Activated naive CD8-positive, alpha-beta T cell treated with anti-CD3 and anti-CD28 coated beads, Interleukin-2, amount 50 U/mL, for 24 hours (primary cell): ENCODE measurements at places on chromosomes 3 and 15.

DNA sequence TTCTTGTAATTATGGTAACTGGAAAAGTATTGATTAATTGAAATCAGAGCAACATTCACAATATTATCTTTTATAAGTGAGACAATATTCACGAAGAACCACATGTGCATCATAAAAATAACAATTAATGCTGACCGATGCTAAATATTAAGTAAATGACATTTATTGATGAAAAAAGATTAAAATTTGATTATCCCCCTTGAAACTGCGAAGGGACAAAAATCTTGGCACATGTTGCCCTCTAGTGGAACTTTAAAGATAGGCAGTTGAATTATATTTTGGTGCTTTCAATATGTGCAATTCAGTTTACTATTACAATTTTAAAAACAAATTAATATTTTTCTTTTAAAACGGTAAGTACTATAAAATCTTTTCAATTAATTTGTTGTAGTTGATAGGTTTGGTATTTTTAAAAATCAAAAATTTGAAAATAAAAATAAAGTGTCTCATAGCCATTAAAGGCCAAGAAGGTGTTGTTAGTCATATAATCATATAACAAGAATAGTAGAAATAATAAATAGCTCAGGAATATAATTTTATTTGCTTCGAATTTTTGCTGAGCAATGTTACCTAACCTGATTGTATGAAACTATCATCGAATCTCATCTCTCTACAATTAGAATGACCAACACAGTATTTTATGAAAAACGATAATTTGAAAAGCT, 270.2 kb downstream of the ROBO1 start:
- no peak for DNase-seq

GRCh38 chr15:36414670-36415069, 164.8 kb upstream of the CDIN1 start:
- DNase-seq: no peak

DNA sequence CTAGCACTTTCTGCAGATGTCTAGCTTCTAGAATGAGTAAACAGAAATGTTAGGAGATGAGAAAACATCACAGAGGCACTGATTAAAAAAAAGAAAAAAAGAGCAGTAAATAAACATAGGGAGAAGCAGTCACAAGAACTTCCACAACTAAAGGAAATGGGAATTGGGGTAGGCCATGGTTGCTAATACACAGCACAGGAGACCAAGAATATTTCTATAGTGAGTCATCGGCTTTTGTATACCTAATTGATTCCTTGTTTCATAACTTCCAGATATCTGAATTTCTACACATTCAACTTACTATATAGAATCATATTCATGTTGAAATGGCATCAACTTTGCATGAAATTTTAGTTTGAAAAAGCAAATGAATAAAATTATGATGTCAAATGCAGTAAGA, 47.3 kb upstream of the TCF12 start:
- DNase-seq: no peak

- no peak for DNase-seq
Measured at GRCh38 chr3:25508901-25509300, 80.8 kb downstream of the RARB start.

DNA sequence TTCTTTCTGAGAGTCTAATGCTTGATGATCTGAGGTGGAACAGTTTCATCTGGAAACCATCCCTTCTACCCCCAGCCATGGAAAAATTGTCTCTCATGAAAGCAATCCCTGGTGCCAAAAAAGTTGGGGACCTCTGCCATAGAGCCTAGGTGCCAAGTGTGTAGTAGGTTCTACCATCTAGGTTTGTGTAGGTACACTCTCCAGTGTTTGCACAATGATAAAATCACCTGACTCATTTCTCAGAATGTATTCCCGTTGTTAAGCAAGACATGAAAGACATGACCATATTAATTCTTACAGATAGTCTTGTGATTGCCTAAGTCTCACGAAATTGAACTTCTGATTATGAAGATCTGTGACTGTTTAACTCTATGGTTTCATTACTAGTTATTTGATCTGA, 68.6 kb downstream of the KAT2B start:
- DNase-seq: no peak

DNA sequence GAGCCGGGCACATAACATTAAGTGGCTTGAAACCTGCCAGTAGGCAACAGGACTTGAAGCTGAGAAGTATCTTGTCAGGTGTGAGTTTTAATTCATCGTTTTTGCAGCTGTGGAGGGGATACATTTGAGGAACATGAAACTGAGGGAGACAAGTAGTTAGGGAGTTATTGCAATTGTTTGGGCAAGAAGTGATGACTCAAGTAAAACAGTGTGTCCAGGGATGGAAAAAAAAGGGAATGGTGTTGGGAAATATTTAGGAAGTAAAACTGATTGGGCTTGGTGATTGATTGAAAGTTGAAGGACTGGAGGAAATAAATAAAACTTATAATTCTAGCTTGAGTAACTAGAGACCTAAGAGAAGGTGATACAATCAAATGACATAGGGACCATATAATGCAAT, 85.5 kb downstream of the NCEH1 start:
- no peak for DNase-seq

GRCh38 chr15:29457729-29458128, 188.1 kb upstream of the NSMCE3 start:
- no peak for DNase-seq

DNA sequence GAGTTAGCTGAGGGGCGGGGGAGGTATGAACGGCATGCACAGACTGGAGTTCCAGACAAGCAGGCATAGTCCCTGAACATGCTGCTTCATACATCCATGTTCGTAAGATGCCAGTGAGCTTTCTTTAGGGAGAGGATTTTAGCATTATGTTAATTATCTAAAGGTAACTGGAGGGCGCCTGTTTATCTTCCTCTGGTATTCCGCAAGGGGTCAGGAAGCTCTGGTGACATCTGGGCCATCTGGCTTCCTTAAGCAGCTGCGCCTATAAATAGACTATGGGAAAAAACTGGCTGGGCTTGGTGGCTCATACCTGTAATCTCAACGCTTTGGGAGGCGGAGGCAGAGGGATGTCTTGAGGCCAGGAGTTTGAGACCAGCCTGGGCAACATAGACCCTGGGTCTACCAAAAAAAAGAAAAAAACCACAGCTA, 1.5 kb upstream of the FBXO22 start:
- DNase-seq: no peak

GRCh38 chr3:14889205-14889604, 58.2 kb upstream of the NR2C2 start:
- no peak for DNase-seq

GRCh38 chr3:197367081-197367780, 68.8 kb upstream of the DLG1 start:
- no peak for DNase-seq

- no peak for DNase-seq
Measured at GRCh38 chr3:14532691-14533456, 7.3 kb downstream of the GRIP2 start.

DNA sequence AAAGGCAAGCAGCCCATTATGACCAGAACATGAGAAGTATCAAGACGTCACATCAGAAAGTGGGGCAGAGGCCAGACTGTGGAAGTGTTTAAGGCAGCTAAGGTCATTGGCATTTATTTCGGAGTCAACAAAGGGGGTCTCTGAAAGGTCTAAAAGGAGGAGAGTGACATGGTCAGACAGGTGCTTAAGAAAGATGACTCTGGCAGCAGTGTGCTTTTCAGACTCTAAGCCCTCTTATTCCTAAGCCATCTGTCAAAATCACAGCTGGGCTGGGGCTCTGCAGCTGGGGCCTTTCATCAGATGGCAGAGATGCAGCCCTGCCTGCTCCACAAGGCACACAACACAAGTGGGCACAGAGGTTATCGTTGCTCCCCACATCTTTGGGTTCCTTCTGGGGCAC, 14.0 kb downstream of the FBXL22 start:
- DNase-seq: no peak

GRCh38 chr3:157204431-157204830, 44.5 kb upstream of the CCNL1 start:
- no peak for DNase-seq

DNA sequence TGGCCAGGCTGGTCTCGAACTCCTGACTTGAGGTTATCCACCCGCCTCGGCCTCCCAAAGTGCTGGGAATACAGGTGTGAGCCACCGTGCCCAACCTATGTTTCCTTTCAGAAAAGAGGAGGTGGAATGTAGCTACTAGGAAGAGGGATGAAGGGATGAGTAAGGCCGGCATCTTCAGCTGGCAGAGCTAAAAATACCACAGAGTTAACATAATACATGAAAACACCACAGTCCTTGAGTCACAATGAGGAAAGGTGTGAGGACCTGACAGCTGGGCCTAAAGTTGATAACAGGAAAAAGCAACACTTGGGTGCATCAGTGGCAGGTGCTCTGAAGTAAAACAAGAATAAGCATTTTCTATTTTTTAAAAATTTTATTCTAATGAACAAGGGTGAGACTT, 392.2 kb downstream of the DIPK2A start:
- DNase-seq: no peak

DNA sequence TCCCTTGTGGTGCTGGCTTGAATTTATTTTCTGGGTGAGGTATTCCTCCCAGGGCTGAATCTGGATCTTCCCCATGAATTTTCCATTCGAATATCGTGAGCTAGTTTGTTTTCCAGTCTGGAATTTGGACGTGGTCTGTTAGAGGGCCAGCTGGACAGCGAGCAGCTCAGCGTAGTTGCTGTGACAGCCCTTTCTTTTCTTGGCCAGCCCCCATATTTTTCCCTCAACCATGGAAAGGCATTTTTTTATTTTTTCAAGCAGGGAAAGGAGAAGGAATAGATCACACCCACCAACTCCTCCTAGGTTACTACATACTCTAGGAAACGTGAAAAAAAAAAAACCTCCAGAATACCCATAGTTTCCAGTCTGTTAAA, 152.0 kb downstream of the KLHL25 start:
- DNase-seq: no peak

- no peak for DNase-seq
Measured at GRCh38 chr3:4751502-4752101, 227.6 kb upstream of the BHLHE40 start.

- no peak for DNase-seq
Measured at GRCh38 chr3:98361289-98361688, 7.6 kb downstream of the OR5K4 start.

DNA sequence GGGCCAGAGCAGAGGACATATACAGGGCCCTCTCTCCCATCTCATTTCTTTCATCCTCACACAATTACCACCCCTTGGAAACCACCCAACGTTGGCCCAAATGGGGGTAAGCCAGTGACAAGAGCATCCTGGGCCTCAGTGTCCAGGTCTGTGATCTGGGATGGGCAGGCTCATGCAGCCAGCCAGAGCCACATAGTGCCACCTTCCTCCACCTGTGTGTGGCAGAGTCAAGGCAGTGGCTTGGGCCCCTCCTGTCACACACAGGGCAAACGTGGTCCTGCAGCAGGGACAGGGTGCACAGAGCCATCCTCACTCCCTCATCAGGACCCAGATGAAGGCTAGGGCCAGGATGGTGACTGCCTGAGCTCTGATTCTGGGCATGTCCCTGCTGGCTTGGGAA, 2.3 kb upstream of the MYL3 start:
- DNase-seq: no peak

DNA sequence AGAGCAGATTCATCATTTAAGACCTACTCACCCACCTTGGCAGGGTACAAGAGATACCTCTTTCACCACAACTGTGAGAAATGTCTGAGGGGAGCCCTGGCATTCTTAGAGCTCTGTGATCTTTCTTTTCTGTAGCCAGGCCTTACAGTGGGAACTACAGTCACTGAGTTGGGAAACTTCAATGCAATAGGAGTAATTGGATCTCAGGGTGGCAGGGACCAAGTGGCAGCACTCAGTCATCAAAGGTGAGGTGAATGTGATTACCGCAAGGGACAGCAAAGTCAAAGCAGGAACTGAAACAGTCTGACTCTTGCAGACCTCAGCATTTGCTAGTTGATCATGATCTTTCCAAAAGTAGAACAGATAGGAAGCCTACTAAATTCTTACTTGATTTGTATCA, 7.2 kb upstream of the MCF2L2 start:
- no peak for DNase-seq

DNA sequence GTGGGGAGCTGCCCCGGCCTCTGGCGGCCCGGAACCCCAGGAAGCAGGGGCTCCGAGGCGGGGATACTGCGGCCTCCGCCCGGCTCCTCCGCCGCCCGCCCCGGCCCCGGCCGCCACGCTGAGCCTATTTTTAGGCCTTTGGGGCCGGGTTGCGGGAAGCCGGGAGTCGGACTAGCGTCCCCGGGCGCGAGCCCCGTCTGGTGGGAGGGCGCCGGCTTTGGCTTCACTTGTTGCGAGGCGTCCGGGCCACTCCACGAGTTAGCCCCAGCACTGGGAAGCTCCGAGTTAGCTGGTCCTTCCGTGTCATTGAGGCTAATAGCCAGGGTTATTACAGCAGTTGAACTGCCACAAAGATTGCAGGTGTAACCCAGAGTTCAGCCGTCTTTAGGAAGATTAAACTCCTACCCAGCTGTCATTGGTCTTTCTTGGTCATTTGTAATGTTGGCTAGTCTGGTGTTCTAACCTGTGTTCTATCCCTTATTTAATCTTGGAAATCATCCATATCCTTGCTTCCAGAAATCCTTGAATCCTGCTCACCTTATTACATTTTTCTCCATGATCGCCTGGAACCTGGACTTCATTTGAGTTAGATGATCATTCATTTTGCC, 791 bp downstream of the GYG1 start:
- DNase-seq: peak; percentile 47

DNA sequence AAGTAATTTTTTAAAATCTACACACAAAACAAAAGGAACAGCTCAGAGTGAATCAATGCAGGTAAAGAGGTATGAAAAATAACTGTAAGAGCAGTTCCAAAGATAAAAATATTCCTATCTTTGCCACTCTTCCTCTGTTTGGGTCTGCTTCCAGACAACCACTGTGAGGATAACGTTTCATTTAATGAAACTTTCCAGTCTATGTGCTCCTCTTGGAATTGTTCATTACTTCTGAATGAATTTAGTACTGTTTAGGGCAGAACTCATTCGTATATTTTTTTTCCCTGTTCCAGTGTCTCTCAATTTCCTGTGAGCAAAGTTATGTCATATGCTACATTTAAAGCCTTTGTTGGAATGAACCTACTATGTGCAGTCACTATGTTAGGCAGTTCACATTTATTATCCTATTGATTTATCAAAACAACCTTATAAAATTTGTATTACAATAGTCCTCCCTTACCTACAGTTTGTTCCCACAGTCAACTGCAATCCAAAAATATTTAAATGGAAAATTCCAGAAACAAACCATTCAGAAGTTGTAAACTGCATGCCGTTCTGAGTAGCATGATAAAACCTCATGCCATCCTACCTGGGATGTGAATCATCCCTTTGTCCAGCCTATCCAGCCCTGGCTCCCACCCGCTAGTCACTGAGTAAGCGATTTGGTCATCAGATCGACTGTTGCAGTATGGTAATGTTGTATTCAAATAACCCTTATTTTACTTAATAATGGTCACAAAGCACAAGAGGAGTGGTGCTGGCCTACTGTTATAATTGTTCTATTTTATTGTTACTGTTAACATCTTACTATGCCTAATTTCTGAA, 98.1 kb downstream of the TMCC1 start:
- DNase-seq: no peak

GRCh38 chr3:147775816-147776530, 366.8 kb downstream of the ZIC1 start:
- DNase-seq: no peak

GRCh38 chr3:39096775-39097174, 10.7 kb downstream of the GORASP1 start:
- no peak for DNase-seq

GRCh38 chr3:173993299-173993698, 595.8 kb downstream of the NLGN1 start:
- no peak for DNase-seq

GRCh38 chr3:88291486-88291885, 141.7 kb downstream of the C3orf38 start:
- no peak for DNase-seq

GRCh38 chr15:37056177-37057121, 43.9 kb downstream of the MEIS2 start:
- no peak for DNase-seq

- DNase-seq: peak; percentile 38
Measured at GRCh38 chr3:66480666-66481065, 20.2 kb downstream of the LRIG1 start.
